CD4-positive, alpha-beta T cell treated with Interferon alpha-2 for 1 hour (primary cell): ENCODE measurements at places on chromosomes 4 and X.

DNA sequence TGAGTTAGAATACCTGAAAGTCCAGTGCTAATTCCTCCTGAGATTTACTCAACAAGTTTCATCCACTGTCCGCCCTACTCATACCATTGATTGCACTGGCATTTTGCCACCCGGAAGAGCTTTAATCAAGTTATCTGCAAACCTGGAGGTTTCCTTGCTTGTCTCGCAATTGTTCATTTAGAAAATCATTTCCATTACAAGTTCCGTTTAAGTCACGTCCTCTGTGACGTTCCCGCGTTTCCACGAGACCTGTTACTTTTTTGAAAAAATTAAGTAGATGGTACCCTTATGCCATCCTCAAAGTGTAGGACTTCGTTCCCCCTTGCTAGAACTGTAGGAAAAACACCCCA, 761 bp upstream of the FRYL start:
- peak; percentile 6 for DNase-seq

- no peak for DNase-seq
Observed at GRCh38 chrX:23908219-23909004, 606 bp downstream of the CXorf58 start.

GRCh38 chrX:123310112-123310511, 126.0 kb downstream of the GRIA3 start:
- DNase-seq, result no peak

GRCh38 chrX:37640142-37640541, 45.4 kb upstream of the XK start:
- DNase-seq, result no peak

- DNase-seq, result no peak
Observed at GRCh38 chr4:102610476-102610875, 109.3 kb downstream of the NFKB1 start.

DNA sequence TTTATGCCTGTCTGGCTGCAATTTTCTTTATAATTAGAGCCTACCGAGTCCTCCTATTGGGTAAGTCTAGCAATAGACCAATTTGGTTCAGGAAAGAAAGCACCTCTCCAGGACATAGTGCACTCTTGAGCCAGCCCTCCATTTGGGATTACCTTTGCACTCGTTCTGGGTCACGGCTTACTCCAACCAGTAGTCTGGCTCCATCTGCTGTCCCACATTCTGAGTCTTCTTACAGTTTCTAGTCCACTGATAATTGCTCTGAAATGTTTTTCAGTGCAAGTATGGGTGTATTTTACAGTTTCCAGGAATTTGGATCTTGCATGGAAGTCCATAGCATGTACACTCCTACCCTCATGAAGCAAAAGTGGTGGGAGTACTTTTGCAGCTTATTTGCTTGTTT, 34.8 kb upstream of the USP51 start:
- no peak for DNase-seq

- DNase-seq, result no peak
Observed at GRCh38 chr4:155904331-155904730, 835 bp downstream of the TDO2 start.

DNA sequence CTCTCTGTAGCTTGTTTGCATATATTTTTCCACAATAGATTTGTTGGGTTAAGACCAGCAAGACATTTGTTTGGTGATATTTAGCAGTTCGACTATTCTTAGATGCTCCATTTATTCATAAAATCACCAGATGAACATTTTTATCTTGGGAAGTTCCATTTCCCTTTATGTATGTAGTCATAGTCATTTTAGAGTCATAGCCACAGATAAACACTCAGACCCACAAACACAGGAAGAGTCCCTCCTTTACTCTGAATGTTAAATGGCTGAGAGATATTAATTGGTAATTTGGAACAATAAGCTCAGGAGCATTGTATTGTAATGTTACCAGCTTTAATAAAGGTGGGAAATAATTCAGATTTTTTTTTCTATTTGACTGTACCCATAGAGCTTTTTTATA, 1608.7 kb downstream of the STIM2 start:
- no peak for DNase-seq

GRCh38 chr4:118834070-118834469, 1.9 kb downstream of the SEC24D start:
- DNase-seq, result no peak

GRCh38 chr4:11805842-11806241, 377.1 kb upstream of the HS3ST1 start:
- no peak for DNase-seq

DNA sequence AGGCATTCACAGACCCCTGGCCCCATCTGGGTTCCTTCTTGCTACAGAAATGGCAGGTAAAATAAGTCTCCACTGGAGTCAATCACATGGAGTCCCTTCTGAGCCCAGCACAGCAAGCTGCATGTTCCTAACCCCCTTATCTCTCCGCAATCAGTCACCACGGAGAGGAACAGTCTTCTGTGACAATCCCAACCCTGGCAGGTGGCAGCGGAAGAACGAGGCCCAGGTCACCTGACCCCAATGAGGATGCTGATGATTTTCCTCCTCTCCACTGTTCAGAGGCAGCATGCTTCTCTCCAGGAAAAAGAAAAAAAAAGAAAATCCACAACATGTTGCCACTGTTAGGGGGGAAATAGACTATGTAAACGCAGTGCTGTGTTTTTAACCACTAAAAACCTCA, 50.1 kb downstream of the TSPAN5 start:
- DNase-seq, result no peak

GRCh38 chr4:169311643-169312365, 41.0 kb upstream of the SH3RF1 start:
- DNase-seq, result peak; percentile 4

DNA sequence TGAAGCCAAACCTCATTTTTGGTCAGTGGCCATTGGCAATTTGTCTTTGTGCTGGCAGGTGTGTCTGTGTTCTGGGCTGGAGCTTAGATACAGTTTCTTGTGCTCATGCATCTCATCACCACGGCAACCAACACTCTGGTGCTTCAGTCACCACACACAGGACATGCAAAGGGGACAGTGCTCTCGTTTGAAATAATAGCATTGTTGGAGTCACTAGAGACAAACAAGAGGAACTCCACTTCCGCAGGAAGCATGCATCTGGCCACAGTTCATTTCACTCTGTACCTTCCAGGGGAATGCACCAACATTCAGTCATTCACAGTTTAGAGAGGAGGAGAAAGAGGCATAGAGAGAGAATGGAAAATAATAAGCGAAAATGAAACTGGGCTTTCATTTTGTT, 267.4 kb downstream of the ANK2 start:
- DNase-seq, result peak; percentile 9

GRCh38 chr4:8010618-8011017, 71.0 kb upstream of the AFAP1 start:
- no peak for DNase-seq

DNA sequence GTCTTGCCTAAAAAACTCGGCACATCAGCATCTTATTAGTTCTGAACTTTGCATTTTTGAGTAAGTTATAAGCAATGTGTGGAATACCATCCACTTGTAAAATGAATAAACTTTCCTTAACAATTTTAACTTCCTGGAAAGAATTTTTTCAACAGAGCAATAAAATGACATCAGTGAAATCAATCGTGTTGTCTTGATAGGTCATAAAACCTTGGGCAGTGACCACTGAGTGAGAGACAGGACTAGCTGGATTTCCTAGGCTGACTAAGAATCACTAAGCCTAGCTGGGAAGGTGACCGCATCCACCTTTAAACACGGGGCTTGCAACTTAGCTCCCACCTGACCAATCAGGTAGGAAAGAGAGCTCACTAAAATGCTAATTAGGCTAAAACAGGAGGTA, 403.0 kb upstream of the CNKSR2 start:
- DNase-seq, result no peak
